ENCODE measurements at places on chromosomes 5 and 9.

GRCh38 chr5:147830035-147830434, 1.4 kb downstream of the SPINK1 start:
- no peak for DNase-seq

GRCh38 chr5:133565993-133566392, 46.3 kb downstream of the FSTL4 start:
- peak; percentile 36 for DNase-seq

- DNase-seq, result no peak
Observed at GRCh38 chr5:57696825-57697570, 214.4 kb upstream of the ACTBL2 start.

DNA sequence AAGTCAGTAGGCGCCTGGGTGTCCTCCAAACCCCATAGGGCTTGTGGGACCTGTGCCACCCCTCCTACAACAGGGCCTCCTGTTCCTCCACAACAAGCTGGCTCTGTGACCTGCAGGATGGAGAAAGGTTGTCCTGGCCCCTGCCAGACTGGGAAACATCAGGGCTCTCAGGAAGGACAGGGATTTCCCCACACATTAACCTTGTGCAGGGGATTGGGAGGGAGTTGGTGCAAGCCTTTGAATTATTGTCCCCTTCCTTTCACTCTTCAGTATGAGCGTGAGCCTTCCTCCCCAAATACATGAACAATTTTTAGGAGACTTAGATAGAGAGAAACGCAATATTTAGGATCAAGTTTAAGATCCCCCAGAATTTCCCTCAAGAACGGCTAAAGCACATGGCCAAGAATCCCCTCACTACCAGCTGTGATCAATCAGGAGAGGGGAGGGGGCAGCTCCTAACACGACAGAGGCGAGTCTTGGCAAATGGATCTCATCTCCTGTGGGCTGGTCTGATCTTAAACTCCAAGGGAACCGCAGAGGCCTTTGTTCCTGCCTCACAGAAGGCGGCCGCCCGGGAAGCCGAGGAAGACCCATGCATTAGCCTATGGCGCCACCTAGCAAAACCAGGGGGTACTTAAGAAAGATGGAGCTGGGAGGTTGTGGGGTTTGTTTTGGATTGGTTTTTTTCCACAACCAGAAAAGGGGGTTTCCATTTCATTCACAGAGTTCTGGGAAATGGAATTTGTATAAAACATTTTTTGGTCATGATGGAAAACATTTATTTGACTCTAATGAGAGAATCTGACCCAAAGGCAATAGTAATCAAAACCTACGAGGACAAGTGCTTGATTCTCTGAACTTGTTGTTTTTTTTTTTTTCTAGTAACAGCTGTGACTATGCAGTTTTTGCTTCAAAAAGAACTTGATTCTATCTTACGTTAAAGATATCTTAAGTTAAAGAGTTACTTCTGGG, 36.1 kb upstream of the OSMR start:
- peak; percentile 52 for DNase-seq

DNA sequence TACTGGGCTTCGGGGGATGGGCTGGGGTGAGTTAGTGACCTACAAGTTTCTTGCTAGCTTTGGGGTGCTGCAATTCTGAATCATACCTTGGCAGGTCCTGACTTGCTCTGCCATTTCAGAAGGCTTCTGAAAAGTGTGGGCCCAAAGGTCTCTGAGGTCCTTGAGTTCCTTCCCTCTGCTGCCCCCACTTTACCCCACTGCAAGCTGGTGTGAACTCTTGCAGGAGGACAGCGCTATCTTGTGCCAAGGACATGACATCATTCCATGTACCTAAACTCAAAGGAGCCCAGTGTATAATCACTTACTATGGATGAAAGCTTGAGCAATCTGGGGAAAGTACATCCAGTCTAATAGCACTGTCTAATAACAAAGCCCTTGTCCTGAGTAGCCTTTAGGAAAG, 157.4 kb downstream of the RMI1 start:
- DNase-seq, result no peak

- no peak for DNase-seq
Observed at GRCh38 chr9:133334161-133334560, 1.8 kb downstream of the SURF6 start.

GRCh38 chr5:9395706-9396105, 150.2 kb downstream of the SEMA5A start:
- DNase-seq, result no peak

GRCh38 chr9:92558612-92559374, 23.0 kb upstream of the ECM2 start:
- no peak for DNase-seq

GRCh38 chr9:126550891-126551351, 62.8 kb upstream of the LMX1B start:
- no peak for DNase-seq

GRCh38 chr9:137095664-137096517, 9.1 kb downstream of the MAN1B1 start:
- DNase-seq, result peak; percentile 86

DNA sequence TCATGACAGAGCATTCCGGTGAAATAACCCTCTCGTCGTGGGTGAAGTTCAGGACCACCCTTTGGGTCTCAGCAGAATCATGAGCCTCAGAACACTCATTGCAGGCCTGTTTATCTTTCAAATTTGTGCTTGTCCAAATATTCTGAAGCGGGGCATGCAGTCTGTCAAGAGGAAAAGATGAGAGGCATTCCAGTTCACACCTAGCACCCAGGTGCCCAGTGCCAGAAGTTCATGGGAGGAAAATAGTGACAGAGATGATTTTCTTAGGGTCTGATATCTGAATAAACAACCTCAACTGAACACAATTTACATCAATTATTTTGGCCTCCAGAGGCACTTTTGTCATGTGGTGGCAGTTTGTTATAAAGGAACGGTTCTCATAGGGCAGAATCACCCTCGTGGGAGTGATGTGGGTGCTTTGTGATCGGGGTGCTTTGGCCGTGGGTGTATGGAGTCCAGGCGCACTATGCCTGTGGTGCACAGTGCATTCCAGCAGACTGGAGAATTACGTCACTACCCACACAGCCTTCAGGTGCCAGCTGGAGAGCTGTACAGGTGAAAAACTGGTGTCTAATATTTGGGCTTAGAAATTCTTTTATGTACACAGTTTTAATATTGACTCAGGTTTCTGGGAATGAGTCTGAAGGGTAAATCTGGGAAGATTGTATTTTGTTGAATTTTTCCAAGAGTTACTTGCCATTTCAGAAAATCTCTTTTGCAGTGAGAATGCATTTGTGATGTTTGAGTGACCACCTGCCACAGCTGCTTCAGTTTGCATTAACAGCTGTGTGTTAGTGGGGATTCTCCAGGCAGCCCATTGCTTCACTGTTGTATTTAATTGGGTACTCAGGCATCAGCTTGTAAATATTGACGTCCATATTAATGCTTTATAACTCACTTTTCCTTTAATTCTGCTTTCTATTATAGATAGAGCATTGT, 289.3 kb downstream of the FANCC start:
- DNase-seq, result no peak

- DNase-seq, result peak; percentile 69
Observed at GRCh38 chr9:83622939-83623678, at the start of gene IDNK. Gene IDNK, plus strand, starts transcription at chr9:83623143. Its CDS starts 29 bp downstream, at chr9:83623172.

DNA sequence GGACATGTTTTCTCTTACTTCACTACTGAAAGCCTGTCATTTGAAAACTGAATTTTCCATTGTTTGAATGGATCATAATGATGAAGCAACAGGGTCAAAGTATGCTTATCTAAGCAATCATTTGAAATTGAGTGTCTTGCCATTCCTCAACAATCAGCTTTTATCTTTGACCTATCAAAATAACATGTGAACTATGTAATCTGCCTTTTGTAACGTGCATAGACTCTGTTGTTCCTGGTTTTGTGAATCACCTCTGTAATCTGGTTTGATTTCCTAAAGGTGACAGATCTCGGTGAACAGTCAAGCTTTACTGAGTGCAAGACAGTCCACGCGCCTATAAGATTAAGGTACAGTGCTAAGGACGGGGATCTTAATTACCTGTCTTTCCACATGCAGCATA, 3.3 kb downstream of the MEF2C start:
- no peak for DNase-seq

- no peak for DNase-seq
Observed at GRCh38 chr5:6726006-6726405, 12.8 kb downstream of the TENT4A start.

DNA sequence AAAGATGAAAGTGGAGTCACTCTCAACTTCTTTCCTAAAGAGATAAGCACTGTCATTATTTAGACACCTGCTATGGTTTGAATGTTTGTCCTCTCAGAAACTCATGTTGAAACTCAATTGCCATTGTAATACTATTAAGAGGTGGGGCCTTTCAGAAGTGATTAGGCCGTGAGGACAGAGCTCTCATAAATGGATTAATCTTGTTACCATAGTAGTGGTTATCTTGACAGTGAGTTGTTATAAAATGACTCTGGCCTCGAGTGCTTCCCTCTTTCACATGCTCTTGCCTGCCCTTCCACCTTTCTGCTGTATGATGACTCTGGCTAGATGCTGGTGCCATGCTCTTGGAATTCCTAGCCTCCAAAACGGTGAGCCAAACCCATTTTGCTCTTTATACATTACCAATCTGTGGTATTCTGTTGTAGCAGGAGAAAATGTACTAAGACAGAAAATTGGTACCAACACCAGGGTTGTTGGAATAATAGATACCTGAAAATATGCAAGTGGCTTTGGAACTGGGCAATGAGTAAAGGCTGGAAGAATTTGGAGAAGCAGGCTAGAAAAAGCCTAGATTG, 38.0 kb downstream of the GDA start:
- DNase-seq, result no peak

DNA sequence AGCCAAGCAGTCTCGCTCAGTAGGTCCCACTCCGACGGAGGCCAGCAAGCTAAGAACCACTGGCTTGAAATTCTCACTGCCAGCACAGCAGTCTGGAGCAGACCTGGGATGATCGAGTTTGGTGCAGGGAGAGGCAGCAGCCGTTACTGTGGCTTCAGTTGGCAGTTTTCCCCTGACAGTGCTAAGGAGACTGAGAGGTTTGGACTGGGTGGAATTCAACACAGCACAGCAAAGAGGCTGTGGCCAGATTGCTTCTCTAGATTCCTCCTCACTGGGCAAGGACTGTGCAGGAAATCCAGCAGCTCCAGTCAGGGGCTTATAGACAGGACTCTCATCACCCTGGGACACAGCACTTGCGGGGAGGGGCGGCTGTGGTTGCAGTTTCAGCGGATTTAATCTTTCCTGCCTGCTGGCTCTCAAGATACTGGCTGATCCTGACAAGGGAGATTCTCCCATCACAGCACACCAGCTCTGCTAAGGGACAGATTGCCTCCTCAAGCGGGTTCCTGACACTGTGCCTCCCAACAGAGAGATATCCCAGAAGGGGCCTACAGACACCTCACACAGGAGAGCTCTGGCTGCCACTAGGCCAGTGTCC, 122.1 kb downstream of the YIPF5 start:
- no peak for DNase-seq

DNA sequence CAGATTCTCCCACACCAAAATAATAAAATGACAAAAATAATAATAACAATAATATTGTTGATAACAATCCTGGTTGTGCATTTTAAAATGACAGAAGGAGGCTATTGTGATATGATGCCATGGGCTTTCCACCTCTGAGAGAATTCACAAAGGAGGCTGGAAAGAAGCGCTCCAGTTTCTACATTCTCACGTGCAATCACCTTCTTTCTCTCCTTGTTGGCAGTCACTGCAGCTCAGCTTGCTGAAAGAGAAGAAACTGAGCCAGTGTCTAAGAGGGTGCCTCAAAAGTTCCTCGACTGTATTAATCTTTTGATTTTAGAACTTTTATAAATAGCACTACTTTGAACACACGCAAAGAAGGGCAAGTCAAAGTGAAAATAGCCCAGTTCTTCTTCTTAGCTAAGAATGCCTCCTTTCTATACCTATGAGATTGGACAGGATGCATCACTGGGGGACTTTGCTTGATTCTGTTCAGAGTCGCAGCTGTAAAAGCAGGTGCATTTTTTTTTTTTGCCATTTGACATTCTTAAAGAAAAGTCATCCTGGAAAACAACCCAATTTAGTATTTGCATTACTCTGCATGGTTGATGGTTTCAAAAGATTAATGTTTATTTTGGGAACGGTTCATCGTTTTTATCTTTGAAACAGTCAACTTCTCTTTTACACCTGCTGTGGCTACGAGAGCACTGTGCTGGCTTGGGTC, 12.4 kb upstream of the SUB1 start:
- no peak for DNase-seq

DNA sequence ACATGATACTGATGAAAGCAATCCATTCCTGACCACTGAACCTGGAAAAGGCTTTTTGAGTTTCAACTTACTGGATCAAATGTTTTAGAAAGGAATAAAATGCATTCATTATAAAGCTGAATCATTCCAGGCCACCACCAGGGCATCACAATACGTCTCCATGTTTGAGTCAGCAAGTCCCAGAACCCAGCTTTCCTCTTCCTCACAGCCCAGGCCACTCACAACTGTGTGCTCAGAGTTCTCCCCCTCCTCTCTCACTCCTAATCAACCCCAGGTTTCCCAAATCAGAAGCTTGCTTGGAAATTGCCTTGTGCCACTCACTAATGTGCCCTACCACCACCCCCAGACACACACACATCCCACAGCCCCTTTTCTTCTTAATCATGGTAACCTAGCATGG, 91.7 kb downstream of the GNA14 start:
- DNase-seq, result no peak

DNA sequence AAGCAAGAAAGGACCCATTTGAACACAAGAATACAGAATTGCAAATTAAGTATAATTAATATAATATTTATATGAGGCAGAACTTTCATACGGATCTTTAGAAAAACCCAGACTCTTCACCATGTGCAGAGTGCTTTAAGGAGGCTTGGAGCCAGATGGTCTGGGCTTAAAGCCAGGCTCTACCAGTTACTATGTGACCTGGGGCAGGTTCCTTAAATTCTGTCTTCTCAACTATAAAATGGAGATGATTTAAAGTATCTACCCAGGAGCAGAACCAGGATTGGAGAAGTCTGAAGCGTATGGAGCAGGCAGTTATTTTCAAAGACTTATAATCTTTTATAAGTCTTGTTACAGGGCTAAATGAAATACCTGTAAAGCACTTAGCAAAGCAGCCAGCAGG, 202.1 kb downstream of the TSSK1B start:
- DNase-seq, result no peak

GRCh38 chr5:178322736-178323540, 90.3 kb upstream of the PHYKPL start:
- DNase-seq, result no peak

All from stimulated activated CD4-positive, alpha-beta T cell treated with anti-CD3 and anti-CD28 coated beads, Interleukin-2, amount 100 ng/mL, for 24 hours (primary cell).